ENCODE measurements at places on chromosomes 11 and 22.

DNA sequence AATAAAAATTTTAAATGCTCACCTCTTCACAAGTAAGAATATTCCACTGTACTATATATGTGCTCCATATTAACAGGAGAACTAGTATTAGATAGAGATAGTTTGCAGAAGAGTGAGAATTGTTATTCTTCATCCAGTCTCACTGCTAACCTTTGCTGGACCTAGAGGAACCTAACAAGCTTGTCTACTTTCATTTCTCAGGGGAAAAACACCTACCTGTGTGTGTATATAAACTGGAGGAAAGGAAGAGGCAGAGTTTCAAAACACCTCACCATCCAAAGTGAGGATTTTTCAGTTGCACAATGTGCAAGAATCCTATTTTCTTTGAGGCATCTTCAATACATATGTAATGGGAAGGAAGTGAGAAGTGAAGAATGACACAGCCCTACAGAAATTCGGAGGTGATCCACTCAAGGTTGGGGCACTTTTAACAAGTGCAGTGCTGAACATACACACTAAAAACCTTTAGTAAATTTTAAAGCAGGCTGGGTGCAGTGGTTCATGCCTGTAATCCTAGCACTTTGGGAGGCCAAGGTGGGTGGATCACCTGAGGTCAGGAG is 52.4 kb downstream of the SYTL2 start:
- no peak for DNase-seq

DNA sequence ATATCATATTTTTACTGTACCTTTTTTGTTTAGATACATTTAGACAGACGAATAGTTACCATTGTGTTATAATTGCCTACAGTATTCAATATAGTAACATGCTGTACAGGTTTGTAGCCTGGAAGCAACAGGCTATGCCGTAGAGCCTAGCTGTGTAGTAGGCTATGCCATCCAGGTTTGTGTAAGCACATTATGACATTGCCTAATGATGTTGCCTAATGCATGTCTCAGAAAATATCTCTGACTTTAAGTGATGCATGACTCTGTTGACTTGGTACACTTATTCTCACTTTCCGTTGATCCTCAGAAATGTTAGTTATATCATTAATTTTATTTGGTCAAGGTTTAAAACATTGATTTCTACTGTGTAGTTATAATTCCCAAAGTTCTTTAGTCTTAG is 39.9 kb downstream of the OR2AT4 start:
- DNase-seq: no peak

GRCh38 chr11:35487532-35488078 is 37.8 kb downstream of the PAMR1 start:
- no peak for DNase-seq

GRCh38 chr11:19525276-19525675 is 187.4 kb upstream of the NAV2 start:
- no peak for DNase-seq

DNA sequence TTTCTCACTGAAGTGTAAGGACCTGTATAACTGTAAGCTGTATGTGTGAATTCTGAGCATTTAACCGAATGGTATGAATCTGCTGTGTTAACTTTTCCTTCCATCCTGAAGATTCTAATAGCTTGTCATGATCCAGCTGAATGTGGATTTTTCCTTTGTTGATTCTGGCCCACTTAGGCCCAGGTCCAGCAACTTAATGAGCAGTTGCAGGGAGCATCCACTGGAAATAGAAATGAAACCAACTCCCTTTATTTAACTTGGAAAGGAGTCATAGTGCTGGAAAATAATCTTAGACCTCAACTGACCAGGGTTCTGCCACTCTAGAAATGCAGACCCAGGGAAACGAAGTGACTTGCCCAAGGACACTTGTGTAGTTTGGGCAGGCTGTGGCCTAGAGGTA is 142.3 kb upstream of the MTNR1B start:
- DNase-seq: no peak

- DNase-seq: no peak
Observed at GRCh38 chr11:36041988-36042611, 98.2 kb downstream of the LDLRAD3 start.

DNA sequence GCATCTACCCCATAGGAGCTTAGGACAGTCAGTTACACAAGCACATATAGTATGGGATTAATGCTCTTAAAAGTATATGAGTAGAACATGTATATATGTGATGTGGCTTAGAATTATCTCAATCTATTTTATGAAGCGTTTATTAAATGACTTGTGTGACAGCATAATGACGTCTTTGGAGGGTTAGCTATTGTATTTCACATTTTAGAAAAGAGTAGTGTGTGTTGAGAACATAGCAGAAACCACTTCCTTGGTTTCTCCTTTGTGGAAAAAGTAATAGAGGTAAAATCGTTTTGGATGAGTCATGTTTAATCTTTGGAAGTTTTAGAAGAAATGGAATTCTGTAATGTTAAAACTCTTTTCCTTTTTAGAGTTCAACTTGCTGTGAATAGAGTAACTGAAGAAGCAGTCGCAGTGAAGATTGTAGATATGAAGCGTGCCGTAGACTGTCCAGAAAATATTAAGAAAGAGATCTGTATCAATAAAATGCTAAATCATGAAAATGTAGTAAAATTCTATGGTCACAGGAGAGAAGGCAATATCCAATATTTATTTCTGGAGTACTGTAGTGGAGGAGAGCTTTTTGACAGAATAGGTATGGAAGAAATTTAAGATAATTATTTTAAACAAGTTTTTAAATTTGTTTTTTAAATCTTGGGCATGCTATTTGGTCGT is 2.4 kb downstream of the CHEK1 start:
- no peak for DNase-seq

- DNase-seq: no peak
Observed at GRCh38 chr11:44339530-44339883, 29.6 kb upstream of the ALX4 start.

DNA sequence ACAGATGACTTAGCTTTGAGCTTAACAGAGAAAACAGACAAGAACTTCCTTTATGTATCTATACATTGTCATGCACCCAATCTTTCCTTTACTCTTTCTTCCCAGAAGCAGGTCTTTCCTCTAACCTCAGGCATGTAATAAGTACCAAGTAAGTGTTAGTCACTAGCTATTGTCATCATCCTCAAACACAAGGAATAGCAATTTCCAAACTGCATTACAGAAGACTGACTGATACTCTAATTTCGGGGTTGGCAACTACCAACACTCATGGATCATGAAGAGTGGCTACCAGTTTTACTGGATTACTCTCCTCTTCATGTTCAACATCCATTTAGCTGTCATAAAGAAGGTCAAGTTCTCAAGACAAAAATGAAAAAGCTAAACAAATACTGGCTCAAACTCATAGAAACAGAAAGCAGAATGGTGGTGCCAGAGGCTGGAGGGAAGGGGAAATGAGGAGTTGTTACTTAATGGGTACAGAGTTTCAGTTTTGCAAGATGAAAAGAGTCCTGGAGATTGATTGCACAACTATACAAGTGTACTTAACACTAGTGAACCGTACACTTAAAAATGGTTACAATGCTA is 111.6 kb downstream of the SIK3 start:
- no peak for DNase-seq

DNA sequence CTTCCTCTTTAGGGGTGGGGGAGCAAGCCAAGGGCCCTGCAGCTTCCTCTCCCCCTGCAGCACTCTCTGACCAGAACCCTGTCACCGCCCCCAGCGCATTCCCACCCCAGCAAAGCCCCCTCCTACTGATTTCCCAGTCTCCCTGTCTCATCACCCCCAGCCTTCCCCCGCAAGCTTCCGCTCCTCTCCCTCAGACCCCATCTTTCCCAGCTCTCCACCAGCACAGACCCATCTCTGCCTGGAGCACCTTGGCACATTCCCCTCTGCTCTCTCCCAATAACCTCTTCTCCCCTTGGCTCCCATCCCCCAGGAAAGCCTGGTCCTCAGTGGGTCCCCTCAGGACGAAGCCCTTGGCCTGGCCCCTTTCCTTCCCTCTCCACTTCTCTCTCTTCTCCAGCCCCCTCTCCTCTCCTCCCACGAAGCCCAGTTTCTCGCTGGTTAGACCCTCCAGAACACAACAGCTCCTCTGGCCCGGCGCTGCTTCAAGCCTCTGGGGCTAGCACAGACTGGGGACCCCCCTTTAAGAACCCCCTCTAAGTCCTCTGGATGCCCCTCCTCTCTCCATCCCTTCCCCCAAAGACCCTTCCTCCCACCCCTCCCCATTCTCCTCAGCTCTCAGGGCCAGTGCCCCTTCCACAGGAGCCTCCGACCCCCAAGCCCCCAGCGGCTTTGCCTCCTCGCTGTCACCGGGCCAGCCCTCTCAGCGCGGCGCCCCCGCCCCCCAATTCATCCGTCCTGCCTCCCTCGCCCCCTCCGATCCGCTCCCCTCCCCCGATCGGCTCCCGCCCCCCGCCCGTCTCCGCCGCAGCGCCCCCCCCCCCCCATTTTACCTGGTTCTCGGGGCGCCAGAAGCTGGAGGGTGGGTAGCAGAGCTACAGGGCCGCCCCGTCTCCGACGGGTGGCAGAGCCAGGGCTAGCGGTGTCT is 594 bp downstream of the NRXN2 start:
- no peak for DNase-seq

DNA sequence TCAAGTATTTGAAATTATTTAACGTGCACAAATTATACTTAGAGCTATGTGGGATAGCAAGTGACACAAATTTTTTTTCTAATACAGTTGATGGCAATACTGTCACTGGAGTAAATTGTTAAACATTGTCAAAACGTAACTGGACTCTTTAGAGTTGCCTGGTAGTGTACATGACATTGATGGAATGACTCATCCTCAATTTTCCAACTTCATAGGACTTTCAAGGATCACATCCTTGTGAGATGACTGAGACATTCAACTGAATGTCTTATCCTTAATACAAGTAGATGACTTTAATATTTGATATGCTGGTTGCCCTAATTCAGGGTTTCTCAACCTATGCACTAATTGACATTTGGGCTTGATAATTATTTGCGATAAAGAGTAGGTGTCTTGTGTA is 310.0 kb downstream of the SWAP70 start:
- no peak for DNase-seq

DNA sequence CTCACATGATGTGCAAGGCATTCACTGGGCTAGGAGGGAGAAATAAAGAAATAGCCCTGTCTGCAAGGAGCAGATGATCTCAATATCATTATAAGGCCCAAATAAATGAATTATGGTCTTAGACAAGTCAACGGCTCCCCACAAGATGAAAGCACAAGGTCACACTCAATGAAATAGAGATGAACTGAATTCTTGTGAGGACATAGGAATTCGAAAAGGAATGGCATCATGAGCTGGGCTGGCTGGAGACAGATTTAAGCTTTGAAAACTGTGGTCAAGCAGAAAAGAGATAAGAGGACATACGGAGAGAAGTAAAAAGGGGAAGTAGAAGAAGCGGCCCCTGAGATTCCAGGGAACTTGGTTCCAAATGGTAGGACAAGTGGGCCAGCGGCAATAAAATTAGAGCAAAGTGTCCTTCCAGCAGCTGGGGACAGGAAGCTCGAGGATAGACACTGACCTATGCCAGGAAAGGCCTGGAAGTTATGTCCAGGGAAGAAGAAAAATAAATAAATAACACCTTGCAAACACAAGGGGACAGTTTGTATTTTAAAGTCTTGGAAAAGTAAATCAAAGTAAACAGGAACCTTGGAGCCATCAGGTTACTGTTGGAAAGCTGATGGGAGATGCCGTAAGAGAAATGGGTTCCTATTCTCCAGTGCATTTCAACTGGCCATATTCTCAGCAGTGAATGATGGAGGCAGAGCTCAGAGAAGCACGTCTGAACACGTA is 37.8 kb downstream of the GALNT18 start:
- no peak for DNase-seq

GRCh38 chr11:100584201-100584985 is 102.7 kb upstream of the ARHGAP42 start:
- no peak for DNase-seq

DNA sequence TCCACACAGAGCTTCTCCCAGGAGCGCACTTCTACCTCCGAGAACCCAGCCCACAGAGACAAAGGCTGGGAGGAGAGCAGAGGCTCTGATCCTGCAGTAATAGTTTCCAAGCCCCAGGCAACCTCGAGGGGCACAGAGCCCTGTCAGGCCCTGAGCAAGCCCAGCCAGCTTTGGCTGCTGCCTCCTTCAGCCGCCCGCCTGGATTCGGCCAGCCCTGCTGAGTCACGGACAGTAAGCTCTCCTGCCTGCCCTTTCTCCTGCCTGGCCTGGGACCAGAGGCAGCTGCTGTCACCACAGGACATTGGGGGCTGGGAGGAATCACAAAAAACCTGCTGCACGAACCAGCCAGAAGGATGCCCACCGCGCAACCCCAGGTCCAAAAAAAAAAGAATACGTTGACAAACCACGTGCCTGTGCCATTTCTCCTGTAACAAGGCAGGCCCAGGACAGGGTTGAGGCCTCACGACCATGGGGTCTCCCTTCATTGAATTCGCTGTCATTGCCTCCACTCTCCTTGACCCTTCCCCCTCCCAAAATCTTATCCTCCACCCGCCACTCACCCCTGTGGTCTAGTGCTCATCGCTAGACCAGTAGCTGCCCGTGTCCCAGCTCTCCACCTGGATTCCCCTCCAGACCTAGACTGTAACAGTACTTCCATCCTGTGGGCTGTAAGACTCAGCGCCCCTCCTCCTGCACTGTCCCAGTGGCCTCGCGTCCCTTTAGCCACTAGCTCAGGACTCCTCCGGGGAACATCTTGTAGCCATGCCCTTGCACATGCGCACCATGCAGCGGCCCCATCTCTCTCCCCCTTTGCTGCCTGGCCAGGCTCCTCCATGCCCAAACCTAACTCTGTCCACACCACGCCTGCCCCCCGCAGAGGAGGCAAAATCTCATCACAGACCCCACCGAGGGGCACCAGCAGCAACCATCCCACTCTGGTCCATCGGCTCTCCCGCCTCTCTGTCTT is 7.4 kb upstream of the SLC22A12 start:
- DNase-seq: no peak

GRCh38 chr11:122068837-122069236 is 47.2 kb downstream of the BLID start:
- DNase-seq: no peak

DNA sequence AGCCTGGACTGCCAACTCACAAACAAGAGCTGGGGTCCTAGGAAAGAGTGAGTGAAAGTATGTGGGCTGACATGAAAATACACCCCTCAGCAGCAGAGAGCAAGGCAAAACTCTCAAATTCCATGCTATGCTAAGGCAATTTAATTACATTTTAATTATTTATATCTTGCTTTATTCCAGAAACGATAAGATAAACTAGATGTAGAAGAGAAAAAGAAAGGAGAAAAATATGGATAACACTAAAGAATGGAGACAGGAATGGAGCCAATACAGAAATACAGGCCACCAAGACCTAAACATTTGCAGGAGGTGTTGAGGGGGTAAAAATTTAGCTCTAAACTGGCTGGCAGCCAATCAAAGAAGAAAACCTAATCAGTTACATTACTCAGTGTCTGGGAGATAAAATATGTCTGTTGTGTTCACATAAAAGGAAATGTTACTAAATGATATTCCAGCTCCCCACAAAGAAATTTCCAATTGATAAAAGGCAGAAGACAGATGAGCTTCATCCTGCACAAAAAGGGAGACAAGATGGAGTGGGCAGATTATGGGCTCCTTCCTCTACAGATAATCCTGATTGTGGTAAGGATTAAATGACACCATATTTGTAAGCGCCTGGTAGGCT is 223.5 kb upstream of the BLID start:
- DNase-seq: no peak
